ENCODE measurements at places on chromosomes 5 and 9.

GRCh38 chr5:15282611-15283010 lies 217.4 kb upstream of the FBXL7 start:
- DNase-seq = no peak

- DNase-seq = no peak
These were observed 30.2 kb downstream of the AFAP1L1 start for GRCh38 chr5:149301744-149302380.

- DNase-seq = no peak
These were observed 229.2 kb upstream of the MAP3K1 start for GRCh38 chr5:56585999-56586691.

- DNase-seq = no peak
These were observed 46.2 kb upstream of the FBXW11 start for GRCh38 chr5:172052450-172053236.

DNA sequence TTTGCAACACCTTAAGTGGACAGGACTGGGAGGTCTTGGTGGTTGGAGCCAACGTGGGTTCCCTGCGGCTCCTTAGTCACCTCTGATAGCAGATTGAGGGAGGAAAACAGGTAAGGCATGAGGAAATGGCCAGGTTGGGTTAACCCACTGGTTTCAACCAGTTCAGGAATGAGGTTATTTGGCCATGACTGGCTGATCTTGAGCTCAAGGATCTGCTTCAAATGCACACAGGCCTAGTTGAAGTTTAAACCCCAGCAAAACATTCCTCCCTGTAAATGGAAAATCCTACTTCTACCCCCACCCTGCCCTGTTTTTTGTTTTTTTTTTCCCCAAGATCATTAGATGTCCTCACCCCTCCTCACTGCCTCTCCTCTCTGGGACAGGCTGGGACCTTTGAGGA lies 3.2 kb upstream of the NUP214 start:
- DNase-seq = no peak

DNA sequence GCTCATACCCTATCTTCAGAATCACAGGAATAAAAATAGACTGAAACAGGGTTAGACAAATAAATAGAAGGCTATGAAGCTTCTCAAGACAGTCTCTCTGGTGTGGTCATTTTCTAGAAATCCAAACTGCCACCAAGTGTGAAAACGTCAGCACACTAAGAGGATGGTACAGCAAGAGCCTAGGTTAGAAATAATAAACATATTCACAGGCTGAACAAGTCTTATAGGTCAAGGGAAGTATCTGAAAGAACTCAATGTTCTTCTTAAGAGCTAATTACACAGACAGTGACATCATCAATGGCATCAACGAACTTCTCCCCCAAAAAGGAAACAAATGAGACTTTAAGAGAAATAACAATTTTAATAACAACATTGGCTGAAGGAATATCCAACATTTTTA lies 22.7 kb upstream of the PLPP6 start:
- DNase-seq = no peak

GRCh38 chr9:76219560-76220151 lies 174.6 kb downstream of the RFK start:
- peak; percentile 45 for DNase-seq

DNA sequence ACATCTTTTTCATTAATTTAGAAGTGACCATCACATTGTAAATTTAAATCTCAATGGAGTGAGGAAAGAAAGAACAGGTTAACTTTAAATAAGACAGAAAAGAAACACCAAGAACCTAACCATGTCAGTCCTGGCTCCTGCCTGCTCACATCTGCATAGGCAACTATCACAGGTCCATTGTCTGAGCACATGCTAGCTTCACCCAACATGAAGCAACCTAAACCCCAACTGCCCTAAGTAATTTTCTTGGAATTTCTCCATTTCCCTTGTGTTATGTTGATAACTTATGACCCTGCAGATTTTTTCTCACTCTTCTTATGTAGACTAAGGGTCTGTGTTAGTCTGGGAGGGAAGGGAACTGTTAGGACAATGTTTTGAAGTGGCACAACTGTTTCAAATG lies 2205.8 kb upstream of the ACO1 start:
- DNase-seq = no peak

DNA sequence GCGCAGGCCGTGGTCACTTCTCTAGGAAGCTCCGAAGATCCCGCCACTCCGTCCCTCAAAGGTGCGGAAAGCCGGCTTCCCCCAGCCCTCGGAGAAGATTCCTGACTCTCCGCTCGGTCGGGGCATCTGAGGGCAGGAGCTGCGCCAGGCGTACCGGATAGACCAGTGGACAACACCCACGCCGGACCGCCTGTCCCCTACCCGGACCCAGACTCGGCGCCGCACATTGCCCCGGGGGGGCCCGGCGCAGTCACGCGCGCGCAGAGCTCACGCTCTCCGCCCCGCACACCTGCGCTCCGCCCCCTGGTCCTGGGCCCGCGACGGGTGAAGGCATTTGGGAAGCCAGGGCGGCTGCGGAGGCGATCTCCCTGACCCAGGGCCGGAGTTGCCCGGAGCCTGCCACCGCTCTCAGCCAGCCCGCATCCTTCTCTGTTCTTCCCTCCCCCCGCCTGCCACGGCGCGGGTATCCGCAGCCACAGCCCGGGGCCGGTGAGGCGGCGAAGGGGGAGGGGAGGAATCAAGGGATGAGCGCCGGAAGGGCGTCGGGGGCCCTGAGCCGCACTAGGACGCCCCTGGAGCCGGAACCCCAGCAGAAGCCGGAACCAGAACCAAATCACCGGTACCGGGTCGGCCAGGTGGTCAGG lies 448 bp downstream of the RELL2 start:
- no peak for DNase-seq

- peak; percentile 6 for DNase-seq
These were observed at the start of gene SLC27A6 for GRCh38 chr5:128965011-128965637. Gene SLC27A6, plus strand, starts transcription at chr5:128965488. Its CDS starts 650 bp downstream, at chr5:128966138.

GRCh38 chr5:66697796-66698564 lies 101.8 kb downstream of the MAST4 start:
- DNase-seq = no peak

DNA sequence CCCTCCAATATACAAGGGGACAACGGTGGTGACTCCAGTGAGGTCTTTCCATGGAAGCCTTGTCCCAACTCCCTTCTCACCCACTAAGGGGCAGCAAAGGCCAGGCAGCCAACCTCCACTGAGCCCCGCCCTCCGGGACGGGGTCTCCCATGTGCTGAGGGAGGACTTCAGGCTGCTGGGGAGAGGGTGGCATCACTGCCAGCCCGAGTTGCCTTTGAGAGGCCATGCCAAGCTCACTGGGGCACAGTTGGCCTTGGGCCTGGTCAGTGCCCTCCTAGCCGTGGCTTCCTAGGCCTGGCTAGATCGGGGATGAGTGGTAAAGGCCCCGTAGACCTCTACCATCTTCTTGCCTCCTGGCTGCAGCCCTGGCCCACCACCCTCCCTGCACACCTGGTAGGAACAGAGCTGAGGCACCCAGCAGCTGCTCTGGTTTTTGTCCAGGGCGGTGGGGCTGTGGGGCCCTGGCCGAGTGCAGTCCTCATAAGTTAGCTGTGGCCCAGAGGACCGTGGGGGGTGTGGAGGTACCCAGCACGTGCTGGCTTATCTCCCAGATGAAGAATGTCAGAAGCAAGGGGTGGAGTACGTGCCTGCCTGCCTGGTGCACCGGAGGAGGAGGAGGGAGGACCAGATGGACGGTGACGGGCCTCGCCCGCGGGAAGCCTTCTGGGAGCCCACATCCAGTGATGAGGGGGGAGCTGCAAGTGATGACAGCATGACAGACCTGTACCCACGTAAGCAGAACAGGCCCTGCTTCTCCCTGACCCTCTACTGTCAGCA lies 3.2 kb downstream of the SURF2 start:
- peak; percentile 17 for DNase-seq

- DNase-seq = no peak
These were observed 187.4 kb downstream of the ARHGAP26 start for GRCh38 chr5:142957528-142957927.

GRCh38 chr5:111675201-111675934 lies 81.6 kb downstream of the NREP start:
- DNase-seq = no peak

DNA sequence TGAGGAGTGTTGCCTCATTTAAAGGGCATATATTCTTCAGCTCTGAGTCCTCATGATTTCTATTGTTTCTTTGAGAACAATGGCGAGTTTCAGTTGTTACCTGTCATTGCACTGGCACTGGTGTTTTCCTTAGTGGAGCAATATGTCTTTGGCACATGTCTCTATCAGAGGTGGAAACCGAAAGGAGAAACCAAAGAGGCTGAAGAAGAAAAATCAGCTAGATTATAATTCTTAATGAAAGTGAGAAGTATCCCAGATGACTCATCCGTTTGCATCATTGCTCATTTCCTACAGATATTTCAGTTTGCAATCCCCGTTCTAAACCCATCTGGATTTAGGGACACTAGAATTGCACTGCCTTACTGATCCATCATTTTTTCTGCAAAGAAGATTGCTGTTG lies 324.6 kb downstream of the TMEM232 start:
- no peak for DNase-seq

GRCh38 chr5:139488260-139488659 lies 5.7 kb upstream of the STING1 start:
- DNase-seq = peak; percentile 91

DNA sequence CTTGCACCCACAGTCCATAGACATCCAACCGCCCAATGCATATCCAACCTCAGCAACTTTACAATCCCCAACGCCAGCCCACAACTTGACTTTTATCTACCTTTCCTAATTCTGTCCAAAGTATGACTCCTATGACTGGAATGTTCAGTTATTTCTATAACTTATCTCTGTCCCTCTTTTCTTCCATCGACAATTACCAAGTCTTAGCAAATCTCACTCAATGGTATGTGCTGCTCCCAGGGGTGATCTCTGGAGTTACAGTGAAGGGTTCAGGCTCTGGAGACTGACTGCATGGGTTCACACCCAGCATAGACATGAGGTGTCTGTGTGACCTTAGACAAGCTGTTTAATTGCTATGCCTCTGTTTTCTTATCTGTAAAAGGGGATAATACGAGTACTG lies 106.9 kb downstream of the SPOCK1 start:
- no peak for DNase-seq

DNA sequence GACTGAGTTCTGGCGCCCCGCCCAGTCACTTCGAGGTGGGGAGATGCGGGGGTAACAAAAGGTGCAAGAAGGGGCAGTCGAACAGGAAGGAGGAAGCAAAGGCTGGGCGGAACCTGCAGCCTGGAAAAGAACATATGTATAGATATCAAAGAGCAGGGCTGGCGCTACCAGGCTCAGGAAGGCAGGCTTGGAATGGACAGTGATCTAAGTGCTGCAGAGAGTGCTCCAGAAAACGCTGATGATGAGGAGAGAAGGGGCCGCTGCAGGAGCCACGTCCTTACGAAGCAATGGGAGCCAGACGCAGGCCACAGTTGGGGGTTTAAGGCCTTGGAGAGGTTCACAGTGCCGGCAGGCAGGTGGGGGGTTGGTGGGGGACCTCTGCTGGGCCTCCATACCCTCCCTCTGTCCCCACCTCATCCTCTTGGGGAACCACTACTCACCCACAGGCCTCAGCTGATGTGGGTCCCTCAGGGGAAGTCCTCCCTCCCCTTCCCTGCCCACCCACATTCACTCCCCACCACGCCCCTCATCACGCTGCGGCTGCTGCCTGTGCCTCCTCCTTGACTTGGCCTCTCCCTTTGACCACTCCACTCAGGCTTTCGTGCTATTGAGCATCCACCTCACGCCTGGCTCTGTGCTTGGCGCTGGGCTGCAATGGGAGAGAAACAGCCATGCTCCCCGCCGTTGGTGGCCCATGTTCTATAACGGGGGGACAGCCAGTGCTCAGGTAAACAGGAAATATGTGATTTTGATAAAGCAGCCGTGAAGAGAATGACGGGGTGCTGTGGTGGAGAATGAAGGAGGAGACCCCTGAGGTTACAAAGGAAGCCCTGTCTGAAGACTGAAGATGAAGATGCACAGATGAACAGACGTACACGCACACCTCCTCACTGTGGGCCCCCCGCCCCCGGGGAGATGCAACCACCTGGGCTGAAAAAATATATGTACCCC lies 40.5 kb upstream of the RPL26L1 start:
- DNase-seq = no peak

GRCh38 chr5:72651109-72651508 lies 143.9 kb upstream of the ZNF366 start:
- DNase-seq = no peak

DNA sequence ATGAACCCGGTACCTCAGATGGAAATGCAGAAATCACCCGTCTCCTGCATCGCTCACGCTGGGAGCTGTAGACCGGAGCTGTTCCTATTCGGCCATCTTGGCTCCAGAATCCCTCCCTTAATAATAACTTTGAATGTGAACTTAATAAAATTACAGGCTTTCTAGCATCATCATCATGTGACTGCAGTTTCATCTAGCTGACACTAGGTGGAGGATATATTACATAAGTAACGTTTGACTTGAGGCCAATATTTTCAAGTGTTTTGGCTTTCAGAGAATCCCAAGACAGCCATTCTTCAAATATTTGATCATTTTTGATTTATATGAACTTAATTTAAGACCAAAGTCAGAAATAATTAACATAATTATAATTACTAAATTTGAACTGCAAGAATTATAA lies 474.9 kb upstream of the CDH10 start:
- peak; percentile 80 for DNase-seq

DNA sequence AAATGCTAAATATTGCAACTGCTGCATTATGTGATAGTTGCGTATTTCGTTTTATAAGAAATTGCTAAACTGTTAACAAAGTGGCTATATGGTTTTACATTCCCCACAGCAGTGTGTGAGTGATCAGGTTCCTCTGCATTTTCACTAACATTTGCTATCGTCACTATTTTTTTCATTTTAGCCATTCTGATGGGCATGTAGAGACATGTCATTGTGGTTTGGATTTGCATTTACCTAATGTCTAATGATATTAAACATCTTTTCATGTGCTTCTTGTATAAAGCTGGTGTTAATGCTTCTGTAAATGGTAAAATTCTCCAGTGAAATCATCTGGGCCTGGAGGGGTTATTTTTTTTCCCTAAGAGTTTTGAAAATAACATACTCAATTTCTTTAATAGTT lies 61.6 kb downstream of the ERCC6L2 start:
- DNase-seq = no peak

GRCh38 chr5:60010328-60010727 lies 116.8 kb upstream of the PDE4D start:
- peak; percentile 43 for DNase-seq

GRCh38 chr5:104650313-104651055 lies 1087.9 kb upstream of the NUDT12 start:
- DNase-seq = no peak

DNA sequence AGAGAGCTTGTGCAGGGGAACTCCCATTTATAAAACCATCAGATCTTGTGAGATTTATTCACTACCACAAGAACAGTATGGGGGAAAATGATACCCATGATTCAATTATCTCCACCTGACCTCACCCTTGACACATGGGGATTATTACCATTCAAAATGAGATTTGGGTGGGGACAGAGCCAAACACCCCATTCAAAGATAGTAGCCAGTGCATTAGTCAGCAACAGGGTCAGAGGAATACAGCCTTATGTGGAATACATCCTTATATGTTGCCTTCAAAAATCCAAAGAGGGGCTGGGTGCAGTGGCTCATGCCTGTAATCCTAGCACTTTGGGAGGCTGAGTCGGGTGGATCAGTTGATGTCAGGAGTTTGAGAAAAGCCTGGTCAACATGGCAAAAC lies 563.2 kb downstream of the CCDC171 start:
- no peak for DNase-seq

GRCh38 chr9:131677049-131677443 lies 62.8 kb downstream of the RAPGEF1 start:
- DNase-seq = no peak

Measured in Kasumi-1 (cell line).